HEK293T (cell line): ENCODE measurements at places on chromosomes 12 and 14.

DNA sequence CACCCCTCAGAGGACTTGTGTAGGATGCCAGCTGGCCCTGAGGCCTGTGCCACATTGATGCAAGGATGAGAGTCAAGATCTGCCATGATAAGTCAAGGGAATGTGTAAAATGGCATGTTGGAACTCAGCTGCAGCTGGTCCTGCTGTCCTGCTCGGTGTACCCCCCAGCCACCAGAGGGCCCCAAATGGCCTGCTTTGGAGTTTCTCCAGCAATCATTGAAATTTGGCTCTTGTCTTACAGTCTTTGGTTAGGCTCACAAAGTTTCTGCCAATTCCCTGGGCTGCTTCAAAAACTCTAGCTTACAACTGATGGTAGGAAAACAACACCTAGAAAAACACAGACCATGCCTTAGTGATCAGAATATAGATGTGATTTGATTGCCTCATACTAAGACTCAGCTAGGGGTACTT is 76.8 kb downstream of the HSD17B6 start:
- DNase-seq, result peak; percentile 54

- no peak for DNase-seq
Measured at GRCh38 chr14:29529418-29529817, 398.2 kb downstream of the PRKD1 start.

GRCh38 chr12:25186788-25187402 is 8.1 kb downstream of the DNAI7 start:
- no peak for DNase-seq

- no peak for DNase-seq
Measured at GRCh38 chr12:58414398-58414871, 473.1 kb downstream of the ATP23 start.

GRCh38 chr14:36514278-36515104 is 5.5 kb downstream of the NKX2-1 start:
- no peak for DNase-seq

DNA sequence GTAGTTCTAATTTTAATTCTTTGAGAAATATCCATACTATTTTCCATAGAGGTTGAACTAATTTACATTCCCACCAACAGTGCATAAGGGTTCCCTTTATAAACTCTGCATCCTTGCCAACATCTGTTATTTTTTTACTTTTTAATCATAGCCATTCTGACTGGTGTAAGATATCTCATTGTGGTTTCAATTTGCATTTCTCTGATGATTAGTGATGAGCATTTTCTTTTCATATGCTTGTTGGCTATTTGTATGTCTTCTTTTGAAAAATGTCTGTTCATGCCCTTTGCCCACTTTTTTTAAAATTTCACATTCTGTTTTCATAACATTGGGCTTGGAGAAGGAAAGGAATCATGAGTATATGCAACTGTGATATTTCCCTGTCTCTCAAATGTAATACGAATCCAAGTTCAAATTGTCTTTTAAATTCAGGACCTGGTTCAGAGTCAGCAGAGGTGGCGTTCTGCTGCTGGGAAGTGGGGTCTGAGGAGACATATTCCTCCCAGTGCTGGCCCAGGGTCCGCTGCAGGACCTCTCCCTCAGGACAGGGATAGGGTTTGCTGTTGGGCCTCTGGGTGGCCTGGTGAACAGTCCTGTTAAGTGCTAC is 81.2 kb upstream of the ETV6 start:
- DNase-seq, result no peak

- no peak for DNase-seq
Measured at GRCh38 chr12:102061096-102061559, 663 bp downstream of the WASHC3 start.

GRCh38 chr12:15662303-15662980 is 126.7 kb downstream of the EPS8 start:
- no peak for DNase-seq

DNA sequence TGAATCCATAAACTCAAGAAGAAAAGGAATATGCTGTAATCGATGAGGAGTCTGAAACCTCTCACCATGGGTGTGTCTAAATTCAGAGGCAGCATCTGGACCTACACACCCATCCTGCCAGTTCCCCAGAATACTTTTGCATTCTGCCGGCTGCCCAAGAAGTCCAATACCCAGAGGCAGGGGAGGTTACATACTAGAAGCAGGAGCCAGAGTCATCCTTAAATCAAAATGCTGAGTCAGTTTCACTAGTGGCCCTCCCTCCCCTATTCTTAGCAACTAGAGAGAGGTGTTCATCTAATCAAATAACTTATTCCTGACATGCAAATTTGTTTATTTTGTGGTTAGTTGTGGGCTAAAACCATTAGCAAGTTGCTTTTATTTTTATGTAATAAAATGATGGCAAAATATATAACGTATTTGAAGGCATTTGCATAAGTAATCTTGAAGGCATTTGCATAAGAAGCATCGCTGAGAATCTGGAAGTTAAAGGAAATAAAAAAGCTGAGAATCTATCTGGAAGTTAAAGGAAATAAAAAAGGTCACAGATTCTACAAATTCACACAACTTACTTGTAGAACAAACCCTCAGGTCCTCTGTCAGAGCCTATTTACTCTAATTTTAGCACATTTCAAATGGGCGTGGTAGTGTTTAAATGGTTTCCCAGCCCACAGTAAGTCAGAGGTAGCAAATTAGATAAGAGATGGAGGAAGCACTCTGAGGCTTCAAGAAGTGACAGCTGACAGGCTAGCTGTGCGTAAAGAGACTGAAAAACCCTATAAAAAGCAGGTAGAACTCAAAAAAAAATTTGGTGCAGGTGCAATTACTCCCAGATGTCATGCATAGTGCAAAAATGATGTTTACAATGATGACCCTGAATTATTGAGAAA is 7.8 kb downstream of the BHLHE41 start:
- no peak for DNase-seq
